ENCODE measurements at places on chromosomes 12 and 14.

- DNase-seq = no peak
Observed at GRCh38 chr14:98175436-98175835, 1096.6 kb downstream of the BCL11B start.

DNA sequence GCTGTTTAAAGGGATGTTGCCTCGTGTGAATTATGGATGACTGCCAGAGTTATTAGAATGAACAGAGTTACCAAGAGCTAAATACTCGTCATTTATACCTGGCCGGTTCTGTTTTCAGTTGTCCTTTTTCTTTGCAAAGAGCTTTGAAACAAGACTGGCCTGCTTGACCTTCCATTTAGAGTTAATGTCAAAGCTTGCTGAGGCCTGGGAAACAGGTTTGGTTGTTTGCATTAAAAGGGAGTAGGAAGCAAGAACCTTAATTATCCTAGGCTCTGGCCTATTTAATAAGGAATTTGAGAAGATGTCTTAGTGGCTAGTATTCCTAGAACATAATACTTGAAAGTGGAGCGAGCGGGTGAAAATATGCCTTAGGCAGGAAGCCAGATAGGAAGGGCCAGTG, 233.3 kb downstream of the CACNA1C start:
- no peak for DNase-seq

GRCh38 chr12:52197371-52198231, 5.8 kb upstream of the KRT80 start:
- no peak for DNase-seq

- DNase-seq = no peak
Observed at GRCh38 chr12:61808856-61809255, 451.3 kb upstream of the USP15 start.

- no peak for DNase-seq
Observed at GRCh38 chr14:44339862-44340261, 167.2 kb downstream of the FSCB start.

GRCh38 chr12:29961231-29961630, 177.5 kb upstream of the TMTC1 start:
- no peak for DNase-seq

- peak; percentile 68 for DNase-seq
Observed at GRCh38 chr12:9049520-9050133, 60.3 kb downstream of the KLRG1 start.

DNA sequence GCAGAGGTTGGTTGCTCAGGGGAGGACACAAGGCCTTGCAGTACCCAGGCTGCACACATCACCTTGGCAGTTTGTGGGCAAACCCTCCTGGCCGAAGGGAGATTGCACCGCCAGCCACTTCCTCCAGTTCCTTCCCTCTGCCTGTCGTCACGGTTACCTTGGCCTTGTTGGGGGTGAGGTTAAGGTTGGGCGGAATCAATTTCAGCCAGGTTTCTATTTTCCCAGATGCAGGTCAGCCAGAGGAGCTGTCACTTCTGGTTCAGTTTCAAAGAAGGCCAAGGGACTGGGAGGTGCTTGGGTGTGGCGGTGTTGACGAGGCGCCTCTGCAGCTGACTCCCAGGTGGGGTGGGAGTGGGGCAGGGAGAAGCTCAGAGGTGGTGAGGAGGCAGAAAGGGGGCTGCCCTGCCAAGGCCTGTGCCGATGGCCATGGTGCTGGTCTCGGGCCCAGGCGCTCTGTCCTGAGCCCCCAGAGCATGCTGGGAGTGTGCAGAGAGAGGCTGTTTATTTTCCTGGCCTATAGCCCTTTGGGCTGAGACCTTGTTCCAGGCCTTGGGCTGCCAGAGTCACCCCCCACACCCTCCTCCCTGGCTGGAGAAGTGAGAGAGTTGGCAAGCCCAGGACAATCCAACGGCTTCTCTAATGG, 31.4 kb downstream of the JDP2 start:
- no peak for DNase-seq

- DNase-seq = peak; percentile 54
Observed at GRCh38 chr12:64670919-64671639, 60.8 kb downstream of the RASSF3 start.
